ENCODE measurements at places on chromosomes 13 and 19. TPM values are rescaled to one million over a fixed set of nuclear protein-coding genes. Genes with fewer than 3 reads are reported as not detected.
A peak's percentile ranks its signal among the peaks of the same experiment; 100 is the strongest.

The NOTCH3 gene
- 4.5 TPM for polyA plus RNA-seq

GRCh38 chr13:50055454-50055853, 40.2 kb downstream of the KCNRG start:
- DNase-seq, result no peak

DNA sequence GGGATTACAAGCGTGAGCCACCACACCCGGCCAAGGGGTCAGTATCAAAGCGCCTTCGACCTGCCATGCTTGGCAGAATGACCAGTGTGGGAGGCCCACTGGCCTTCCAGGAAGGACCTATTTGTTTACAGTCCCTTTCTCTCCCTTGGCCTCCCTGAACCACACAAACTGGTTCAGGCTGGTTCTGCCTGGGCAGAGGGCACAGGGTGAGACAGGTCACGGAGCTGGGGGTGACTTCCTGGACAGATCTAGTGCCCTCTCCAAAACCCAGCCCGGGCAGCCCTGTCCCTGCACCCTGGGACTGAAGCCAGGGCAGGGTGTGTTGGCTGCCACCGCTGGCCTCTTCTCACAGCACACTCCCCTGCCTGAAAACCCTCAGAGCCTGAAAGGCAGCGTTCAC, 11.3 kb downstream of the PLEKHF1 start:
- DNase-seq, result no peak

The POLR1G gene
- polyA plus RNA-seq, result 11.0 TPM

The BLOC1S3 gene
- 3.0 TPM for polyA plus RNA-seq

DNA sequence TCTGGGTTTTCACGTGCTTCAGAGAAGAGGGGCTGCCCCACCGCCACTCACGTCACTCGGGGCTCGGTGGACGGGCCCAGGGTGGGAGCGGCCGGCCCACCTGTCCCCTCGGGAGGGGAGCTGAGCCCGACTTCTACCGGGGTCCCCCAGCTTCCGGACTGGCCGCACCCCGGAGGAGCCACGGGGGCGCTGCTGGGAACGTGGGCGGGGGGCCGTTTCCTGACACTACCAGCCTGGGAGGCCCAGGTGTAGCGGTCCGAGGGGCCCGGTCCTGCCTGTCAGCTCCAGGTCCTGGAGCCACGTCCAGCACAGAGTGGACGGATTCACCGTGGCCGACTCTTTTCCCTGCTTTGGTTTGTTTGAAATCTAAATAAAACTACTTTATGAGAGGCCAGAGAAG, 2.2 kb upstream of the GZMM start:
- no peak for DNase-seq

GRCh38 chr13:44978328-44978727, 10.9 kb downstream of the NUFIP1 start:
- no peak for DNase-seq

DNA sequence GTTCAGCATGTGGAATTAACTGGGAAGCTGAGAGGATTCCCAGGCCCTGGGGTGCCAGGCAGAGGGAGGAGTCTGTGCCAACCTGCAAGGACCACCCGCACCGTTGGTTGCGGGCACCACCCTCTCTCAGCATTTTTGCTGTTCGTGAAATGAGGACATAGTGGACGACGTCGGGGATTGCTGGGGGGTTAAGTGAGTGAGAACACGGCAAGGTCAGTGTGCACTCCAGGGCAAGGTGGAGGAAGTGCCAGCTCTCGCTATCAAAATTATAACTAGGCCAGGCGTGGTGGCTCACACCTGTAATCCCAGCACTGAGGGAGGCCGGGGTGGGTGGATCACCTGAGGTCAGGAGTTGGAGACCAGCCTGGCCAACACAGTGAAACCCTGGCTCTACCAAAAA, 2.2 kb downstream of the FXYD3 start:
- no peak for DNase-seq

DNA sequence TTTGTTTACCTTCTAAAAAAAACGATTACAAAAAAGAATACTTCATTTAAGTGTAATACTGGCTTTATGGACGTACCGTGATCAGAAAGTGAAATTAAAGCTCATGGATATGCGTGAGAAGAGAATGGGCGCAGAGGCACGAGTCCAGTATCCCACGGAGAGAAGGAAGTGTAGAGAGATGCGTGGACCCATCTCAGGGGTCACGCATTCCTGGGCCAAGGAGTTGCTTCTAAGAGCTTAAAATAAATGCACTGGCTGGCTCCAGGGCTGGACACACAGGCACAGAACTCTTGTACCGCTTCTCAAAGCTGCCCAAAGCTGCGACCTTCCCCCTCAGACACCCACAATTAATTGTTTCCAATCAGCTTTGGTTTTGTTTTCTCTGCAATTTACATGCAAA, 8.7 kb upstream of the SPC24 start:
- DNase-seq, result no peak

- DNase-seq, result no peak
These were observed 133.9 kb downstream of the IRS2 start for GRCh38 chr13:109652531-109652930.

DNA sequence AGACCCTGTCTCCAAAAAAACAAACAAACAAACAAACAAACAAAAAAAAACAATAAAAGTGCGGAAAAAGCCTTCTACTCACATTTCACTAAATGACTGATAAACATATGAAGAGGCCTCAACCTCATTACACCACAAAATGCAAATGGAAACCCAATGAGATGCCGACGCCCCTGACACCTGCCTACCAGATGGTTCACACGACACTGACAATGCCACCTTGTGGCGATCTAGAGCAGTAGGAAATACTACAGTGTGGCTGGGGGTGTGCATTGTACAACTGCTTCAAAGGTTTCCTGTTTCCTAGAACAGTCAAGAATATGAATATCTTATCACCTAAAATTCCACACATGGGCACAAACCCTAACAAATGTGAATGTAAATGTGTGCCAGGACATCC, 14.0 kb downstream of the SCGB2B2 start:
- peak; percentile 68 for DNase-seq

DNA sequence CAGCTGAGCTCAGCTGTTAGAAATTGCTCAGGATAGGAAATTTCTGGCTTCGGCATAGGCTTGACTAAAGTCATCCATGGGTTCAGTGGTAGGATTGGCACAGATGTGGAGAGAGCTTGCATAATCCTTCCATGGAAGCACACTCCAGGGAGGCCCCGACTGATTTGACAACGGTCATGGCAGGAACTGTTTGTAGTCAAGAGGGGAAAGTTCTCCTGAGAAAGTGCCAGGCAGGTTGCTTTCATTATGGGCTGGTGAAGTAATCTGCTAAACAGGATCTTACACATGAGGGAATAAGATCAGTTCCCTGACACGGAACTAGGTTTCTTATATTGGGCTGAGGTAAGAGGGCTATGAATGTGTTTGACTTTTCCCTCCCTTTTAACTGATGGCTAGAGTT, 120.1 kb downstream of the RGCC start:
- DNase-seq, result no peak

DNA sequence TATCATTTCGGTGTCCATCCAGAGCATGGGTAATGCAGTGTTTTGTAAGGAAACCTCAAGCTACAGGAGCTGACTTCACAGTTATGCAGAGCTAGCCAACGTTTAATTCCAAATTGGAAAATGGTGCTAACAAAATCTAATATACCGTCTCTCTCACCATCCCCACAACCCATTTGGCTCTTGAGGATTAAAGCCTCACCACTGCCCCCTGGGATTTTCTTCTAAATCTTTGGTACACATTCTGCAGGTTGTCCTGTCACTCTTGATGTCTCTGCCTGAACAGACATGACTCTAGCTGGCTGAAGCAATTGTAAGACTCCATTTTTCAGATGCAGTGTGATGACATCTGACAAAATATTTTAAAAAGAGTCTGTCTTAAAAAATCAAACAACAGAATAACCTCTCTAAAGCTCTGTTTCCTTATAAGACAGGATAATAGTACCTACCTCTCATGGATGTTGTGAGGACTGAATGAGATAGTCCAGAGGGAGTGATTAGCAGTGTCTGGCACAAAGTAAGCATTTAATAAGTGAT, 451.8 kb downstream of the SUCLA2 start:
- no peak for DNase-seq

The IZUMO2 gene
- polyA plus RNA-seq, result not detected

- no peak for DNase-seq
These were observed 43.0 kb downstream of the CEP89 start for GRCh38 chr19:32928806-32929205.

The IGSF23 gene
- 0.10 TPM for polyA plus RNA-seq

DNA sequence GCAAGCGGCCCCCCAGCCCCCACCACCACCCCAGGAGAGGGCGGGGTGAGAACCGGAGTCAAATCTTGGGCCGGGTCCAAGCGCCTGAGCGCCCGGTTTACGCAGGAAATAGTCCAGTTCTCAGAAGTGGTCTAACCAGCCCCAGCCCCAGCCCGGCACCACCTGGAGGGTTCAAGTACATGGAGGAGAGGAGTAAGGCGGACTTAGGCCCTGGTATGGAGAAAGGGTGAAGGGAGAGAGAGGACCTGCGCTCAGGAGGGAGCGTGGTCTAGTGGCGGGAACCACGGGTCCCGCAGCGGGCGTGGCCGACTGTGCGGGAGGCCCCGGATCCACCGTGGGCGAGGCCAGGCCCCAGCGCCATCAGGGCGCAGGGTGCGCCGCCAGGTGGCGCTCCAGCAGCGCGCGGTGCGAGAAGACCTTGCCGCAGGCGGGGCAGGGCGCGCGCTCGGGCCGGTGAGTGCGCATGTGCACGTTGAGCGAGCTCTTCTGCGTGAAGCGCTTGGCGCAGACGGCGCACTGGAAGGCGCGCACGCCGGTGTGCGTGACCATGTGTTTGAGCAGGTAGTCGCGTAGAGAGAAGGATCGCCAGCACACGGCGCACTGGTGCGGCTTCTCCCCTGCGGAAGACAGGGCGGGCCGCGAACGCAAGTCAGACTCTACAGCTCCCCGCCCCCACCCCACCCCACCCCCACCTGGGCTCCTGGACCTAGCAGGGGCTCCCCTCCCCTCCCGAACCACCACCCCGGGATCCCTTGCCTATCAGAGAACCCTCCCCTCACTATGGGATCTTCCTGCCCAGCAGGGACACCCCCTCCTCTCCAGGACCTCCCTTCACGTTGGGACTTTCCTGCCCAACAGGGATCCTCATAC, 2.1 kb upstream of the SLC27A5 start:
- DNase-seq, result peak; percentile 99

DNA sequence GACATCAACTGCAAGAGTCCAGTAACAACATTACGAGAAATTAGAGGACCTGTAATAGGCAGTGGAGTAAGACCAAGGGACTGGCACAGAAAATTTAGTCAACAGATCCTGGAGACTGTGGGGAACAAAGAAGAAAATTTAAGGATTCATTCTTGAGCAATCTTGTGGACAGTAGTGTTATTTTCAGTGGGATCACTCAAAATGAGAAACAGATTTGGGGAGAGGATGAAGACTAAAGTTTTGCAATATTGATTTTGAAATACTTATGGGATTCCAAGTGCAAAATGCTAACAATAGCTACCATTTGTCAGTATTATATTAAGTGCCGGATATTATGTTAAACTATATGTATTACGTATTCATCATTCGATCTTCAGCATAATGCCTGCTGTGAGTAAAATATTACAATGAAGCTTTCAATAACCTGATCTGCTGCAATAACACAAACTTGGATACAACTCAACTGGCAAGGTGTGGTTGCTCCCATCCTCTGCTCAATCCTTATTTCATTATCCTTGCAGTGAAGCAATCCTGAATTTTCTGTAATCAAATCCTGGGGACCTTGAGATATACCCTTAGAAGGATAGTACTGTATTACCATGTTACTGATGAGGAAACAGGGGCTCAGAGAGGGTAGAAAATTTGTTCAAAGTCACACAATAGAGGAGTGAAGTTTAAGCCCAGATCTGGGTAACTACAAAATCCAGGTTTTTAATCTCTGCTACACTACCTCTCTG, 84.2 kb downstream of the SACS start:
- DNase-seq, result no peak

GRCh38 chr19:17881701-17882100, 10.0 kb downstream of the SLC5A5 start:
- DNase-seq, result peak; percentile 31

DNA sequence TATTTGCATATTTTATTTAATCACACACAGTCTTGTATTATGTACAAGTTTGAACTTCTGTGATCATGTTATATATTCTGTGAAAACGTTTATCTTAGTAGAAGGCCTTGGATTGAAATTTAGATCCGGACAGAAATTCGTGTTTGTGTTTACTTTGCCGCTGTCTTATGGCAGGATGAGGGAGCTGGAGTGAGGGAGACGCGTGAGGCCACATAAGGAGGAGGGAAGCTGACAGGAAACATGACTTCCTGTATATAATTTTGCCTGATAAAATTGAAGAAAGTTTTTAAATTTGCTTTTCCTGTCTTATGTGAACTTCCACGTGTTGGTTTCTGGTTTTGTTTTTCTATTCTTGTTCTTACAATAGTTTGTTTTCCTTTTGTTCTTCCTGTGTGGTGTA, 200.2 kb downstream of the MTUS2 start:
- DNase-seq, result no peak

The CBARP gene
- polyA plus RNA-seq, result 4.8 TPM
